ENCODE measurements at places on chromosomes 11 and 22. TPM values are rescaled to one million over a fixed set of nuclear protein-coding genes. Genes with fewer than 3 reads are reported as not detected.

The NTM gene
- total RNA-seq, result not detected

The KCTD21 gene
- 7.5 TPM for total RNA-seq

The HTR3B gene
- not detected for total RNA-seq

The ARVCF gene
- 3.5 TPM for total RNA-seq

The F2 gene
- total RNA-seq, result 2.0 TPM

The PRRG4 gene
- total RNA-seq, result 0.53 TPM

The EMID1 gene
- 0.34 TPM for total RNA-seq

The RCE1 gene
- total RNA-seq, result 45.5 TPM

The HIPK3 gene
- 10.6 TPM for total RNA-seq

The DKK3 gene
- total RNA-seq, result 13.5 TPM

The RPUSD4 gene
- 18.2 TPM for total RNA-seq

The UPK3A gene
- total RNA-seq, result not detected

The SHISAL1 gene
- total RNA-seq, result 5.8 TPM

The DEPDC7 gene
- total RNA-seq, result 6.7 TPM

The NLRP14 gene
- total RNA-seq, result not detected

The DEUP1 gene
- not detected for total RNA-seq

The ASRGL1 gene
- 15.0 TPM for total RNA-seq

The DEFB131B gene
- total RNA-seq, result not detected

The TEAD1 gene
- total RNA-seq, result 60.0 TPM

The SCUBE1 gene
- 0.08 TPM for total RNA-seq

The OR10A2 gene
- total RNA-seq, result not detected

The GLYATL2 gene
- total RNA-seq, result not detected

The KCNK7 gene
- 1.4 TPM for total RNA-seq

The TRIM29 gene
- 7.4 TPM for total RNA-seq

The NEFH gene
- total RNA-seq, result 0.07 TPM

The PYGM gene
- 0.30 TPM for total RNA-seq

The DDI1 gene
- not detected for total RNA-seq

The OR6T1 gene
- total RNA-seq, result not detected

The ACAT1 gene
- total RNA-seq, result 90.2 TPM

The COX8A gene
- 974 TPM for total RNA-seq

The APOL5 gene
- total RNA-seq, result not detected
